ENCODE measurements at places on chromosomes 1 and 21. TPM values are rescaled to one million over a fixed set of nuclear protein-coding genes. Genes with fewer than 3 reads are reported as not detected.

Gene CNN3
- total RNA-seq = 220 TPM

Gene CASZ1
- 6.7 TPM for total RNA-seq

Gene PRKACB
- 30.8 TPM for total RNA-seq

Gene C8B
- not detected for total RNA-seq

Gene SLAMF1
- not detected for total RNA-seq

- DNase-seq = peak; percentile 78
- H3K4me1 ChIP-seq = no peaks in the 10 kb centered on the region
- H3K36me3 ChIP-seq = peaks cover 9% of the 10 kb centered on the region
- peak overlapping the region; percentile 86 for H3K4me3 ChIP-seq
Measured at GRCh38 chr1:93079685-93080141, 630 bp downstream of the MTF2 start.

DNA sequence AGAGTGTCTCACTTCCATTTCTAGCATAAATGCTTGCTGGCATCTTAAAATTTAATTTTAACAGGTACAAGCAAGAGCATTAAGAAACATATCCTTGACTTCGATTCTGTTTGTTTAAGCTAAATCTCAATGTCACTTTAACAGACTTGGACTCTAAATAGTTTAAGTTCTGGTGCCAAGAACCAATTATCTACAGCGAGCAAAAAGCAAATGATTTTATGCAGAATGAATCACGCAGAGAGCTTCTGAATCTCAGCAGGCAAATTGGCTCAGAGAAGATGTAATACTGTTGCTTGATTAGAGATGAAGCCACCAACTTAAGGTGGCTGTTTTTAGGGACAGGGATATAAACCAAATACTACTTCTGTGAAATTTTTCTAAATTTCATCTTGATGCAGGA is 117.0 kb upstream of the PLD5 start:
- H3K36me3 ChIP-seq = no peaks in the 10 kb centered on the region
- H3K4me3 ChIP-seq = no peak overlapping the region
- H3K27me3 ChIP-seq = no peaks in the 10 kb centered on the region
- DNase-seq = no peak
- no peak overlapping the region for H3K27ac ChIP-seq

DNA sequence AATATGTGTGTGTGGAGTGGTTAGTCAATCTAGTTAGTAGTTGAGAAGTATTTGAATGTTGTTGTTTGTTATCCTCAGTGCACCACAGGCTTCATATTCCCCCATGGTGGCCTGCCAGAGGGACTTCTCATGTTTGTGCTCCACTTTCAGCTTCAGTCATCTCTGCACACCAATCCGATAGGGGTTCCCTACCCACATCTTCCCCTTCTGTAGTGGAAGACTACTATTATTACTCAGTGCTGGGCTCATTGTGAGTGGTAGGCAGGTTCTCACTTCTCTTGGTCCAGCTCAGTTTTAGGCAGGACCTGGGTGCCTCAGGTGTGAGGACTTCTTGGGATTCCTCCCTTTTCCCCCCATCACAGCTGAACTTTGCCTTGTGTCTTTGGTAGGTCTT is 14.2 kb downstream of the MT1HL1 start:
- H3K36me3 ChIP-seq = no peaks in the 10 kb centered on the region

- peak overlapping the region; percentile 75 for H3K4me3 ChIP-seq
- peaks cover 25% of the 10 kb centered on the region for H3K27me3 ChIP-seq
- H3K4me1 ChIP-seq = peaks cover 36% of the 10 kb centered on the region
- H3K36me3 ChIP-seq = no peaks in the 10 kb centered on the region
- DNase-seq = peak; percentile 63
Measured at GRCh38 chr21:42781150-42781970, 98.0 kb downstream of the WDR4 start.

Measured in GM23338 (cell line).